Stimulated activated CD4-positive, alpha-beta T cell treated with anti-CD3 and anti-CD28 coated beads, TNF-alpha, amount 100 ng/mL, for 48 hours (primary cell): ENCODE measurements at places on chromosomes 16 and 17.

DNA sequence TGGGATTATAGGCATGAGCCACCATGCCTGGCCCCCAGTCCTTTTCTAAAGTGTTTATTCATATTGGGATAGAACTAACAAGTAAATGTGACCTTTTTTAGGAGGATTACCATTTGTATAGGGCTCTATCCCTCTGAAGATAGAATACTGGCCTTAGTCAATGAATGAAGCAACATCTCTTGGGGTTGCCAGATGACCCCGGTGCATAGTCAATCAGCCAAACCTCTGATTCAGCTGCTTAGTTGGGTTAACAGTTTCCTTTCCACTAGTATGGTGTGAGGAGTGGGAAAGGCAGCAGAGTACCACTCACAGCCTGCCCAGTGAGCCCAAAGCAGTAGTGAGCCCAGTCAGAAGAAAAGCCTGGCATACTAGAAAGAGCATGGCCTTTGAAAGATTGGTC is 94.6 kb upstream of the TBX2 start:
- DNase-seq = no peak

DNA sequence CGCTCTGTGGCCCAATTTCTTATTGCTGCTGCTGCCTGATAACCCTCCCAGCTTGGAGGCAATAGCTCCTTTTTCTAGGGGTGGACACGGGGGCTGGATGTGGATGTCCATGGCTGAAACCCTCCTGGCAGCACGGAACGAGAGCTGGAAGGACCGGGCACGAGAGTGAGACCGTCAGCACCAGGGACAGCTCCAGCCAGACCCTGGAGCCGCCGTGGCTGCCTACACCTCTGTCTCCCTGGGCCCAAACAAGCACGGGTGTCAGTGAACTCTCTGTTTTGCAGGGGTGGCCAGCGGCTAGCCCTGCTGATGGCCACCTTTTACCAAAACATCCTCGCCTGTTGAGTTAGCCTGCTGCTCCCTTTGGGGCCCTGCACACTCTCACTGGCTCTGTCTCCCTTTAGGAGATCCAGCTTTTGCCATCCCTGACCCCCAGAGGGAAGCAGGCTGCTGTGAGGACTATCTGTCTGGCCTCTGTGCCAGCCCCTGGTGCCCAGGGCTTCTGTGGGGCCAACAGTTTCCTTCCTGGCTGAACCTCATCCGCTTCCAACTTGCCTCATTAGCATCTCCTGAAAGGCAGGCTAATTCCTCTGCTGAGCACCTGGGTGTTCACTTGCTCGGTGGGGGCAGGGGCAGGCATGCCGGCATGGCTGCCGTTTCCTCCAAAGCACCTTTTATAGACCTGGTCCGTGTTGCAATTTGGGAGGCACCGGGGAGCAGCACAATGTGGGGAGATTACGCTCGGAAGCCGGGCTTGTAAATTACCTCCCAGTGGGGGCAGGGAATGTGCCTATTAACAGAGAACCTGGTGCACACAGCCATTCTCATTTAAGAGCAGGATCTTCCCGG is 118.1 kb downstream of the ENGASE start:
- DNase-seq = peak; percentile 5

DNA sequence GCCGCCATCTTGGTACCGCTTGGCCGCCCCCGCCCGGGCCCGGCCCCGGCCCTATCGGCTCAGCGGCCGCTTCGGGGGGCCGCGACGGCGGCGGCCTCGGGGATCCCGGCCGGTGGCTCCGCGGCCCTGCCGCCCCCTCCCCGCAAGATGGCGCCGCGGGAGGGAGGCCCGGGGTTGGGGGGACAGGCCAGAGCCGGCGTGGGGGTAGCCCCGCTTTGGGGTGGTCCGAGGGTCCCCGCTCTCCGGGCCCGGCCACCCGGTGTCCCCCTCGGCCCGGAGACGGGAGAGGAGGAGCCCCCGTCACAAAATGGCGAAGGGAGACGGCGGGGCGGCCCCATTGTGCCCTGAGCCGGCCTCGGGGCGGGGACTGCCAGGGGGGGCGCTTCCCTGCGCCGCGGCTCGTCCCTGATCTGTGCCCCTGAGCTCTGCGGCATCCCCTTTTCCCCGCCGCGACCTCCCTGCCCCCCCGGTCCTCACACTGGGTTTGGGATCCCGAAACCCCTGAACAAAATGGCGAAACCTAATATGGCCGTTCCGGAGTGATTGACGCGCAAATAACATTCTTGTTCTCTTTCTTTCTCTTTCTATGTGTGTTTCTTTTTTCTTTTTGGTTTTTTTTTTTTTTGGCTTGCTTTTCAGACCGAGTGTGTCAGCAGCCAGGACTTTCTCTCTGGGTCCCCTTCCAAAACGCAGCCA is 986 bp downstream of the HAPSTR1 start:
- DNase-seq = no peak

GRCh38 chr16:87939562-87940423 is 3.5 kb upstream of the CA5A start:
- DNase-seq = no peak

DNA sequence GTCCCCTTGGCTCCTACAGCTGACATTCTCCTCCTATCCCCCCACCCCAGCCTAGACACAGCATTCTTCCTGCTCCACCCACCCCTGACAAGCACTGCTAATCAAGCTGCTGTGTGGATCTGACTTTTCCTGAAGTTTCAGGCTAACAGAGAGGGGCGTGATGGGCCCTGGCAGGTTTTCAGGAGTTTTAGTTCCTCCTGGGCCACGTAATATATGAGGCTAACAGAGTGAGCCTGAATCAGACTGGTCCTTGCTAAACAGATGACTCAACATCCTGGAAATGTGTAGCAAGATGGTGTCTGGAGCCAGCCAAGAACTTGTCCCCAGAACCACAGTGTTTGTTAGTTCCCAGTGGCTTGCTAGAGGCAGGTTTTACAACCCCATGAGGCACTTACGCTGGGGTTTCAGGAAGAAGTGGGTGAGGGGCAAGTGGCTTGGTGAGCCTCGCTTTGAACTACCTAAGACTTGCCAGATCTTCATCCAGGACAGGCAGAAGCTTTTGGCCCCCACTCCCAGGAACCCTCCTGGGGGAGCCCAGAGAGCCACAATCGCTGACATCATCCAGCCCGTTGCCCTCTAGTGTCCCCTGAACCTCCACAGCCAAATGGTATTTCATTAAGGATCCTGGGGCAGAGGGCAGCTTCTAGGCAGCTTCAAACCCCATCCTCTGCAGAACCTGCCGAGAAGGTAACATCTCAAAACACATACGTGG is 15.9 kb downstream of the TMEM92 start:
- no peak for DNase-seq

GRCh38 chr17:55233840-55234239 is 30.9 kb upstream of the HLF start:
- no peak for DNase-seq

DNA sequence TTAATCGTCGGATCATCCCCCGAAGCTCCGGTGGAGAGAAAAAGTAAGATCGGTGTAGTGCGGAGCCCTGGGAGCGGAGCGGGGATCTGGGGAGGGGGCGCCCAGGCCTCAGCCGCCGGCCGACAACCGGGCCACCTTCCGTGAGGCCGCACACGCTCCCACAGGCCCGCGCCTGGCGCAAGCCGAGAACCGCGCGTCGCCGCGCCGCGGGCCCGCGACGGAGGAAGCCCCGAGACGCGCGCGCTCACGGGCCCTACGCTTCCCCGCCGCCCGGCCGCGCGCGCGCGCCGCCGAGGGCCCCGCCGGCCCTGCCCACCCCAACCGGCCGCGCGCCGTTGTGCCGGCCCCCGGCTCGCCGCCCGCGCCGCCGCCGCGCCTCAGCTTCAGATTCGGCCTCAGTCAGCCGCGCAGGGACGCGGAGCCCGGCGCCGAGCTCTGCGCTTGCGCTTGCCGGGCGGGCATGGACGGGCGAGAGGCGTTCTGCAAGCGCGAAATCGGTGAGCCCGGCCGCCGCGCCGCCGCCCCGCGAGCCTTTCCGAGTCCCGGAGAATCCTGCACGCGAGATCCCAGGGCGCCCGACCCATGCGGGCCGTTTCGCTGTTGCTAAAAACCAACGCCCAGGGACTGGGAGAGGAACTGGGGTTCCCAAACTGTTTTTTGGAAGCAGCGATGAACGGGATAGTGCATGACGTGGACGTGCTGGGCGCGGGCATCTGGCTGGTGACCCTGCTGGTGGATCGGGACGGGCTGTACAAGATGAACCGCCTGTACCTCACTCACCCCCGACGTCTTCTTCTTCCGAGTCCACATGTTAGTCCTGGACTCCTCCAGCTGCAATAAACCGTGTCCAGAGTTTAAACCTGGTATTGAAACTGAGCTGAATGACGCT is 28.0 kb upstream of the LRRC37A start:
- peak; percentile 73 for DNase-seq

- no peak for DNase-seq
Measured at GRCh38 chr17:77470800-77471733, 330.3 kb downstream of the SEC14L1 start.

DNA sequence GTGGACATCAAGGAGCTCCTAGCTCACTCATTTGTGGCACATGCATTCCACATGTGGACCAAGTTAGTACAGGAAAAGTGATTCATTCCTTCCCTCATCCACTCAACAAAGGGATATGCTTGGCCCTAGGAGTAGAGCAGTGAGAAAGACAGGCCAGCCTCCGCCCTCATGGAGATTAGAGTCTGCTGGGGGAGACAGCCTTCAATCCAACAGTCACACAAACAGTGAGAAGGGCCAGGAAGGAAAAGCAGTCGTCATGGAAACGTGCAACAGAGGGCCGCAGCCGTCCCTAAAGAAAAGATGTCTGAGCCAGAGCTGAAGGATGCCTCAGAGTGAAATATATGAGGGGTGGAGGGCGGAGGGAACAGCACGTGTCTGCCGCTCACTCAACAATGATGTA is 109.9 kb downstream of the VPS53 start:
- no peak for DNase-seq

DNA sequence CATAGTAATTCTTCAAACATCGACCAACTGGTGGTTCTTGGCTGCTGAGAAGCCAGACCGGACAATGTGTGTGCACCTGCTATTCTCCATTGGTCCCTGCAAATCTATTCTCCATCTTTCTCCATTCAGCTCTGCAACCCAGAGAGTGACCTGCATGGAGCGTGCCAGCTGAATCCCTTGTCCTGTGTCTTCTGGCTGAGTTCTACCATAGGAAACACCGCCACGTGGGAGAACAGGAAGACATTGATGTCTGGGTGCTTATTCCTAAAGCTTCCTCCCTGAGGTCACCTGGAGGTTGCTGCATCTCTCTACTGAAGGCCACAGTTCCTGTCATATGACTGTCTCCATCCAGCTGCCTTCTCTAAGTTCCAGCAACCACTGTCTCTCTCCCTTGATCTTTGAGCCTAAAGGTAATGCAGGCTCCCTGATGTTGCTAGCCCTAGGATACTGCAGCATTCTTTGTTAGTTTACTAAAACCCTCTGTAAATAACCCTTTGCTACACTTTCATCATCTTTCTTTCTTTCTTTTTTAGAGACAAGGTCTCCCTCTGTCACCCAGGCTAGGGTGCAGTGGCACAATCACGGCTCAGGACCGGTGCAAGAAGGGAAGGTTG is 10.6 kb upstream of the SMG1 start:
- DNase-seq = no peak

- DNase-seq = no peak
Measured at GRCh38 chr17:69809331-69809730, 265.7 kb upstream of the KCNJ16 start.

- DNase-seq = no peak
Measured at GRCh38 chr16:86854058-86854621, 275.8 kb downstream of the FOXL1 start.

GRCh38 chr17:45386178-45386577 is 46.5 kb downstream of the ARHGAP27 start:
- no peak for DNase-seq

DNA sequence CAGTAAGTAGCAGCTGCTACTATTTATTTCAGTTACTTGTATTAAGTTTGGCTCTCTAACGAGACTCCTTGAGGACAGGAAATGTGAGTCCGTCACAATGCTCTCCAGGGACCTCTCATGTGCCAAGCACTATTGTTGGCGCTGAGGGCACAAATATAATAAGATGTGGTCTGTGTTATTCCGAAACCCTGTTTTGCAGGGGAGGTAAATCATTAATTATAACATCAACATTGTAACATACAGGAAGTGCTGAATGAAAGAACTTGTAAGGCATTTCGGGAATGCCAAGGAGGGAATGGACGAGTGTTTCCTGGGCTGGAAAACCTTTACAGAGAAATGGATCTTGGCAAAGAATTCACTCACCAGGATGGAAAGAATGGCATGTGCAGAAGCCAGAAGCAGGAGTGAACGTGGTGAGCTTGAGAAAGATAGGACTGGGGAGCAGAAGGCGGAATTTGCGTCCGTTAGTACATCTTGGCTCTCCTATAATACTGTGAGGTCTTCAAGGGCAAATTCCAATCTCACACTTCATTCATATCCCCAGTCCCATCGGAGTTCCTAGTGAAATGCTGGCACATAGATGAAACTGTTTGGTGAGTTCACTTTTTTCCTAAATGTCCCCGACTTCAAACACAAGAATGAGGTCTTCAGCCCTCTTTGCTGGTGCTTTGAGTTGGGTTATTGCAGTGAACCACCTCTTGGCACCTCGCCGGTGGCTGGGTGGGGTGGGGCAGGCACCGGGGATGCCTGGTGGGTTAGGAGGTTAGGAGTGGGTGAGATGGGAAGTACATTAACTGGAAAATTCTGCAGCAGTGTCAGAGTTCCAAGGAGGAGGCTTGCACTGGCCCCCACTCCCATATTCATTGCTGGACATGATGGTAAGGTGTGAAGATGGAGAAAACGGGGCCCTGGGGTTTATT is 11.5 kb downstream of the TAC4 start:
- DNase-seq = no peak

DNA sequence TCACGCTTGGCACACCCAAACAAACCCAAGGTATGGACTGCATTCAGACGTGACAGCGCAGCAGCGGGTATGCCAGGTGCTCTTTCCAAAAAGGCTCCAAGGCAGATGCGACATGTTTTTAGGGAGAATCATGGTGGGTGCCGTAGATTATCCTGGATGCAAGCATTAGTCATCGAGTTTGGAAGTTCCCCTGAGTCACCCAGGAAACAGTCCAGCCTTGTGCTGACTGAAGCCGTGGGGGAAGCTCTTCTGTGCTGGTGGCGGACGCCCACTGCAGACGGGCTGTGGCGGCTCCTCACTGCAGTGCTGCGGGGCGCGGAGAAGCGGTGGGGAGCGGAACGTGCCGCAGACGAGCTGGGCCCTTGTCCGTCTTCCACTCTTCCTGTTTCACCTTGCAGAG is 13.9 kb downstream of the JPT2 start:
- DNase-seq = no peak

DNA sequence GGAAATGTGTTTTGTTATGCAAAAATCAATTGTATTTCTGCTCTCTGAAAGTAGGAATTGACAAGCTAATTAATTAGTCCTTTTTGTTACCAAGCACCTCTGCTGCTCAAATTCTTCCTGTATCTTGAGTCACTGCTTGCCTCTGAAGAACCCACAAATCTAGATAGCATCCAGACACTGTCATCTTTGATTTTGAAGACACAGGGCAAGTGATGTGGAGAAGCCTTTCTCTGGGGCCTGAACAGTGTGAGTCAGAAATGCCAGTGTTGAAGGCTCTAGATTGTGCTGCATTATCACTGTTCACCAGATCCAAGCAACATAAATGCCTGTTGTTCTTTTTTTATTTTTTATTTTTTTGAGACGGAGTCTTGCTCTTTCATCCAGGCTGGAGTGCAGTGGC is 10.9 kb upstream of the ST6GALNAC1 start:
- DNase-seq = no peak
